ENCODE measurements at places on chromosomes 1 and 21.

- no peak for DNase-seq
These were observed 119.3 kb upstream of the BACE2 start for GRCh38 chr21:41048623-41049022.

DNA sequence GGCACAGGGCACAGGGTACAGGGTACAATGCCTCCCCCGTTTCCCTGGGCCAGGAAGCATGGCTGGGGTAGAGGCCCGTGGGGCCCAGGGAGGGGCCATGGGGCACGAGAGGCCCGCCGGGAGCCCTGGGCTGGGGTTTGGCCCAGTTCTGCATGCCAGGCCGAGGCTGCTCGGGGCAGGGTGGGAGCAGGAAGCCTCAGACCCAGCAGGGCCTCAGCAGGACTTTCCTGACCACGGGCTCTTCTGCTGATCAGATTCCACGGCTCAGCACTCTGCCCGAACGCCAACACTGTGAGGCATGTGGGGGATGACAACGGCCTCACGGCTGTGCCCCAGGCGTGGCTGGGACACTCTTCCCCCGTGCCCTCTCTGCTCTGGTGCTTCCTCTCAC, 104.3 kb downstream of the NPHP4 start:
- no peak for DNase-seq

GRCh38 chr1:167328816-167329483, 108.3 kb downstream of the POU2F1 start:
- DNase-seq: no peak

- no peak for DNase-seq
These were observed 21.0 kb downstream of the B3GALT5 start for GRCh38 chr21:39633770-39634181.

DNA sequence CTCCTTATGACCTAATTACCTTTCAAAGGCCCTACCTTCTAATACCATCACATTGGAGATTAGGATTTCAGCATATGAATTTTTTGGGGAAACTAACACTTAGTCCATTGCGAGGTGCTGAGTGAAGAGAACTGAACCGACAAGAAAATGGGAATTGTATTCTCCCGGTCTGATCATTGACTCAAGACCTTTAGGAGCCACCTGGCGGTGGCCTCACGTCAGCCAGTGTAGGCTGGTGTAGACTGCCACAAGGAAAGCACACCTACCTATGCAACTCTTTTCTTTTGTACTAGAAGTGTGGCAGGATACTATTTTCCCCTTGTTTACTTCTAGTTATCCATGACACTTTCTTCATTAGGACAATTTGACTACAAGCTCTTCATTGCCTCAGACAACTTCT, 333.5 kb upstream of the B3GALT2 start:
- DNase-seq: no peak

DNA sequence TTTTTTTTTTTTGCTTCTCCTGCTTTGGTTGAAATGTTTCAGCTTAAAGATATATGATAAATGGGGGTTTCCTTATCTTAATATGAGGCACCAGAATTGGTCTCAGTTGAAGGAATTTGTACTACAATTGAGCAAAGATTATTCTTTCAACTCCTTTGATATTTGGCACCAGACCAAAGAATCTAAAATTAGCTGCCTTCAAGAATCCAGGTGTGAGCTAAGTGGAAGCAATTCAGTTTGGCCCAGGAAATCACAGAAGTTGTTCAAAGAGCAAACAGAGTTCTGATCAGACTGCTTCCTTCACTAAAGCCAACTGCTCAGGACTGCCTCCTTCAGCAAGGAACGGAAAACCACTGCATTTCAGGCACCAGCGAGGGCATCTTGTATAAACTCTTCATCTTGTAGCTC, 68.3 kb upstream of the BCAR3 start:
- no peak for DNase-seq

DNA sequence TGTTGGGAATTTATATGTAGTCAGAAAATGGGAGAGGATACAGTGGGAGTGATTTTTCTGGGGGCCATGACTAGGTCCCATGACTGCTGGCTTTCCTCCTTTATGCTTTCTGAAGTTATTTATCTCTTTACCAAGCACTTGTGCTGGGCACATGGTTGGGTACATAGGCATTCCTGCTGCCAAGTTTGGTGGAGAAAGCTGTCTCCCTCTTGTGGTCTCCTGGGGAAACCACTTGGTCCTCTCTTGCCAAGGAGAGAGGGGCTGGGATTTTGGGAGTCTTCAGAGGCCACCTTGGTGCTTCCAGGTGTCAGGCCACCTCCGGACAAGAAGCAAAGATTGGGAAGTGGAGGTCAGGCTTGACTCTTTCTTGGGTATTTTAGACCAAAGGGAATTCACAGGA, 120.2 kb upstream of the KCNE2 start:
- DNase-seq: no peak

GRCh38 chr1:43558346-43558841, 27.7 kb downstream of the PTPRF start:
- no peak for DNase-seq

DNA sequence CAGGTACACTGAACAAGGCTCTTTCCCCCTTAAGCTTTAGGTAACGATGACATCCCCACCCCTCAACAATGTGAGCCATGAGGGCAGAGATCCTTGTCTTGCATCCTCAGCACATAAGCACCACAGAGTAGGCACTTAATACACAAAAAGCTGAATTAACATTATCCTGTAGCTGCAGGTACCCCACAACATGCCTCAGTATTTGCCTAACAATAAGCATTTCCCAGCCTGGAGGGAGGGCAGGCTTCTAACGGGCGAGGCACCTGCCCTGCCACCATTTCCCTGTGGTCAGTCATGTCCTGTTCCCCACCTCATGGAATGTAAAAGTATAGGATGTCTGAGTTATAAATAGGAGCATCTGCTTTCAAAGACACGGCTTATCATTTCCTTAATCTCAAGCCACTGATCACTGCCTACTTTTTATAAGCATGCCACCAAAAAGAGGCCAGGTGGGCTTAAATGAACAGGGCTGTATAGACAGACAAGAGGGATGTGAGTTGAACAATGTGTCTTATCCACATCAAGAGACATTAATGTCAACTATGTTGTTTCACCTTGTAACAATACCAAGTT, 3.4 kb downstream of the CAPZB start:
- DNase-seq: no peak

DNA sequence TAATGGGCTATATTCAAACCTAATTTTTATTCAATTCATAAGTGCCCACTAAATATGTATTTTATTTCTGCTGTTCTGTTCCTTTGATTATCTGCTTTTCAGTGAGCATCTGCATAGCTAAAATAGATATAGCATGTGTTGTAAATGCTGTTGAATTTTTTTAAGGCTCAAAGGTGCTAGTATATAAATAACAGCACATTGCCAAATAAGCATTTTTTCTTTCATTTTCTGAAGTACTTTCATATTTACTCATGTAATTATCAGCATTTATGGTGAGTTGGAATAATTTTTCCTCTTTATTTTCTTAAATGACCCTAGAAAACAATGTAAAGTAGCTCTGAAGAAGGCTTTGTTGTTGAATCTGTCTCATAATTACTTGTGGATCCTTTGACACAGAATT, 69.6 kb upstream of the B3GALT2 start:
- DNase-seq: no peak

- DNase-seq: no peak
These were observed 10.8 kb upstream of the PLEKHG5 start for GRCh38 chr1:6502000-6502891.

DNA sequence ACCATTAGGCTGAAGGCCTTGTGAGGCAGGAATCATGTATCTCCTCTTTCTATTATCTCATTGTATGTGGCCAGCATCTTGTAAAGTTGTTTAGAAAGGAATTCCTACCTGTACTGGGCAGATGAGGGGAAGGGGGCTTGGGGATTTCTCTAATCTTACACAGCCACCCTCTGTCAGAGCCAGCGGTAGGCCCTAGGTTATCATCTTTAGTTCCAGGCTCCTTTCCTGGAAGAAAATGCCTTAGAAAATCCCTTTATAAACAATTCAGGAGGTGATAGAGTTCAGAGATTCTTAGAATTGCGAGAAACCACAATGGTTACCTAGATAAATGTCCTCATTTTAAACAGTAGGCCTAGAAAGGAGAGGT, 35.2 kb downstream of the DPT start:
- DNase-seq: no peak

DNA sequence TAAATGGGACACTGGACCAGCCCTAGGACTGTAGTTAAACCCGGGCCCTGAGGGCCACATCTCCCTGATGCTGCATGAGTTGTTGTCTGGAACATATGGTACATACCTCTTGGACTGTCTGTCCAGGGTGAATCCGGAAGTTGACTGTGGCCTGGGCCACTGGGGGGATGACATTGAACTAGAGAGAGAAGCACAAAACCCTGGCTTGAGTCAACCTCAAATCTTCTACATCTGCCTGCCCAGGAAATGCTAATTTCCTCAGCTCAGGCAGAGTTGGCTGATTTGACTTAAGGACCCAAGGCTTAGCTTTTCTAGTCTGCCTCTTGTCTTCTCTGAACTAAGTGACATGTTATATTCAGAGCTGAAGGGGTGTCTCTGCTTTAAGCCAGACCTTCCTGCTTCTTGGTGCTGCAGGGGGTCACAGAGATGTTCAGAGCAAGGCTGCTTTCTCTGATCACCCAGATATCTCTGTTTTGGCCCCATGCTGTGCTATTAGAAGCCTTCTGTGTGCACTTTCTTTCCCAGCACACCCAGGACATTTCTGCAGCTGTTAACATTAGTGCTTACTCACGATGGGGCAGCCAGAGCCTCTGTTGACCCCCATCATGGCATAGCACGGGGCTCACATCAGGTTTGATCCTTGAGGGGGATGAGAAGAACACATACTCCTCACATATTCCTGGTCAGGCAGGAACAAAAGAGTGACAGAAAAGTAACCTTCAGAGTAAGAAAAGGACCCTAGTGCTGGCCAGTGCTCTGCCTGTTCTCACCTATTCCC, 9.6 kb downstream of the PM20D1 start:
- DNase-seq: no peak

- DNase-seq: no peak
These were observed 28.3 kb upstream of the LY9 start for GRCh38 chr1:160767395-160768294.

DNA sequence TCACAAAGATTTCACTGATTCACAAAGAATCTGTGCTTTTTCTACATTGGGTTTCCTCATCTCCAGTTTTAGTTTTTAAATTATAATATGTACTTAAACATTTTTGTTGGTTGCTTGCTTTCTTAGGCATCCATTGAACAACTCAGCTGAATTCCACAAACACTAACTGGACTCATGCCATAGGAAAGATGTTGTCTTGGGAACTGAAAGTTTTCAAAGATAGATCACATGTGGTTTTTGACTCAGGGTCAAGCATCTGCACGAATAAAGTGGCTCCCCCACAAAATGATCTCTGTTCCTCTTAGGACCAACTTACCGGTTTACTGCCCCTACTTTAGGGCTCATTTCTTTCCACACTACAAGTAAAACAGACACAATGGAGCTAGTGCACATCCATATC, 3.1 kb upstream of the KRTAP21-1 start:
- no peak for DNase-seq

GRCh38 chr1:163106364-163106987, 37.3 kb downstream of the RGS4 start:
- no peak for DNase-seq

GRCh38 chr21:27513825-27514224, 546.9 kb upstream of the ADAMTS5 start:
- DNase-seq: no peak

GRCh38 chr21:21439761-21440160, 441.6 kb downstream of the NCAM2 start:
- DNase-seq: no peak

Data from GOT3 (cell line).